Forelimb muscle (tissue), 1 donor: ENCODE measurements at places on chromosomes 16 and 17.

GRCh38 chr16:85950136-85950918, 51.4 kb downstream of the IRF8 start:
- DNase-seq, result no peak

DNA sequence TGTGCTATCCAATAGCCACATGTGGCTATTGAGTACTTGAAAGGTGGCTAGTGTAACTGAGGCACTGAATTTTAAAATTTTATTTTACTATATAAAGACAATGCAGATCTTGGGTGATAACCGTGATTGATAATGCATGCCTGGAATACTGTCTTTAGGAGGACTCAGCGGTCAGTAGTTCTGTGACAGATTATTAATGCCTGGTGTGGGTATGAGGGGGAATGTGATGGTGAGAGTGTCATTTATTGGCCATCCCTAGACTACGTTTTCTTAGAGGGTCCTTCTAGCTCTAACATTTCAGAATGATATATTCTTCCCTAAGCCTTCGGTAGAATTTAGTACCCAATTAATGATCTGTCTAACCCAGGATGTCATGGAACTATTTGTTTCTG, 157.6 kb downstream of the CPPED1 start:
- DNase-seq, result no peak

- DNase-seq, result no peak
These were observed 35.9 kb upstream of the KIFC3 start for GRCh38 chr16:57838161-57838560.

DNA sequence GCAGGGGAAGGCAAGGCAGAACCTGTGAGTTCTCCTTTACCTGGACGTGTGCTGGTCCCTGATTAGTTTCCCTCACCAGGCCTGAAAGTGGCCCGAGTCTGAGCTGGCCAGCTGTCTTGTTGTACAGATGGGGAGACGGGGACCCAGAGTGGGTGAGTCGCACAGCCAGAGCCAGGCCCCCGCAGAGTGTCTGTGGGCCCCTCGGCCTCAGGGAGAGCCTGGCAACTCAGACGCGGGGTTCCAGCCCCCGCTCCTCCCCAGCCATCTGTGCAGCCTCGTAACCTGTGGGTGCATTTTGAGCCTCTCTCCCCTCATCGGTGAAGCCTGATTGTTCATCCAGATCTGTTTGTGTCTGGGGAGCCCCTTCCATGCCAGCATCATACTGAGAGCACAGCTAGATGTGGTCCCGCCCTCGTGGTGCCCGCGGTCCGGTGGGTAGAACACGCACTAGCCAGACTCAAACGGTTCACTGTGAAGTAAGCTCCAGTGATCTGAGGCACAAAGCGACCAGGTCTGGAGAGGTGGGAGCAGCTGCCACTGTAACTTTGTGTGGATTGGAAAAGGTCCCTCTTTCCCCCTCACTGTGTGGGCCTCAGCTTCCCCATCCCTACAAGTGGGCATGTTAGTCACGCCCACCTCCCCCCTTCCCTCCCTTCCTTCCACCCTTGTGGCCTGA, 6.0 kb upstream of the NDRG4 start:
- no peak for DNase-seq

GRCh38 chr16:28505489-28506137, 1.0 kb downstream of the IL27 start:
- DNase-seq, result no peak

DNA sequence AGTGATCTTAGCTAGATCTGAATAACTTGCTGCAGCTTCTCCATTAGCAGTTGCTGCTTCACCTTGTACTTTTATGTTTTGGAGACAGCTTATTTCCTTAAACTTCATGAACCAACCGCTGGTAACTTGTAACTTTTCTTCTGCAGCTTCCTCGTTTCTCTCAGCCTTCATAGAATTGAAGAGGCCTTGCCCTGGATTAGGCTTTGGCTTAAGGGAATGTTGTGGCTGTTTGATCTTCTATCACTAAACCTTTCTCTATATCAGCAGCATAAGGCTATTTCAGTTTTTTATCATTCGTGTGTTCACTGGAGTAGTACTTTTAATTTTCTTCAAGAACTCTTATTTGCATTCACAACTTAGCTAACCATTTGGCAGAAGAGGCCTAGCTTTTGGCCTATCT, 21.5 kb upstream of the TMEM92 start:
- no peak for DNase-seq

DNA sequence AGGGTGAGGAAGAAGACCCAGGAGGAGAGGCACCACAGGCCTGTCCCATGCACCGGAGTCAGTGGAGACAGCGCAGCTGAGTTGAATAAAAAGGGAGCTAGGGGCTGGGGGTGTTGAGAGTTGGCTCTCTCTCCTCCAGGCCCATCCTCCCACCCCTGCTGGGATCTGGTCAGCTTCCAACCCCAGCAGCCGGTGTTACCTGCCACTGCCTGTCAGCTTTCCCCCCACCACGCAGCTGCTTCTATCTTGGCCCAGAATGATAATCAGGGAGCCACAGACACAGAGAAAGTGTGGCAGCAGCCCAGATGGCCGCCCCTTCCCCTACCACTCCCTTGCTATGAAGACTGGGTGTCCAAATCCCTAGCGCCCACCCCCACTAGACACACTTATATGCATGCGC, 120.6 kb upstream of the RPL38 start:
- no peak for DNase-seq

GRCh38 chr16:3131755-3132377, 3.0 kb upstream of the ZNF213 start:
- no peak for DNase-seq

DNA sequence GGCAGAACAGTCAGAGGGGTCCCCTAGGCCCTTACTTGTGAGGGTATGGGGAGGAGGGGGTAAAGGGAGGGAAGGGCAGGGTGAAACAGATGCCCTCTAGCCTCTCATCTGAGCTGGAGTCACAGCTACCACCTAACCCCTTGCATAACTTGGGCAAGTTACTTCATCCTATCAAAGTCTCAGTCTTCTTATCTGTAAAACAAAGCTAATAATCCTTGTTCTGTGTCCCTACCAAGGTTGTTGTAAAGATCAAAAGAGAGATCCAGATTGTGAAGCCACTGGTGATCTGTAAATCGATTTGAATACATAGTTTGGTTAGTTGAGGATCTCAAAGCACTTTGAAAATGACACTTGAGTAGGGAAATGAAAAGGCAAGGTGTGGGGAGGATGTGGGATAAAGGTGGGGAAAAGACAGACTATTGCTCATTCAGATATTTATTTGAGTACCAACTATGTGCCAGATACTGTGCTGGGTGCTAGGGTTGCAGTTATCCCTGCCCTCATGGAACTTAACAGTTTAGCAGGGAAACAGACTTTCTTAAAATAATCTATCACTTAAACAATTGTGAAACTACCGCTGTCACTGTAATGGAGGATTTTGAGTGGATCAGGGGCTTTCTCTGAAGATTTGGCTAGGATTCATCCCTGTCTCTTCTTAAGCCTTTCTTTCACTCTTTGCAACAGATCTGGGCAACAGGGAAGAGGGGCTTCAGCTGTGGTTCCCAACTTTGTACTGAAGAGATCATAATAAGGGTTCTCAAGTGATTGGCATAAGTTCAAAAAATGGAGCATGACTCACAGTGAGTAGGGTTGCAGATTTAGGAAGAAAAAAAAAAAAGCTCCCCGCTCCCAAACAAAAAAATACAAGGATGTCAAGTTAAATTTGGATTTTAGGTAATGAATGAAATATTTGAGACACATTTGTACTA, 3.0 kb downstream of the HEATR9 start:
- no peak for DNase-seq

DNA sequence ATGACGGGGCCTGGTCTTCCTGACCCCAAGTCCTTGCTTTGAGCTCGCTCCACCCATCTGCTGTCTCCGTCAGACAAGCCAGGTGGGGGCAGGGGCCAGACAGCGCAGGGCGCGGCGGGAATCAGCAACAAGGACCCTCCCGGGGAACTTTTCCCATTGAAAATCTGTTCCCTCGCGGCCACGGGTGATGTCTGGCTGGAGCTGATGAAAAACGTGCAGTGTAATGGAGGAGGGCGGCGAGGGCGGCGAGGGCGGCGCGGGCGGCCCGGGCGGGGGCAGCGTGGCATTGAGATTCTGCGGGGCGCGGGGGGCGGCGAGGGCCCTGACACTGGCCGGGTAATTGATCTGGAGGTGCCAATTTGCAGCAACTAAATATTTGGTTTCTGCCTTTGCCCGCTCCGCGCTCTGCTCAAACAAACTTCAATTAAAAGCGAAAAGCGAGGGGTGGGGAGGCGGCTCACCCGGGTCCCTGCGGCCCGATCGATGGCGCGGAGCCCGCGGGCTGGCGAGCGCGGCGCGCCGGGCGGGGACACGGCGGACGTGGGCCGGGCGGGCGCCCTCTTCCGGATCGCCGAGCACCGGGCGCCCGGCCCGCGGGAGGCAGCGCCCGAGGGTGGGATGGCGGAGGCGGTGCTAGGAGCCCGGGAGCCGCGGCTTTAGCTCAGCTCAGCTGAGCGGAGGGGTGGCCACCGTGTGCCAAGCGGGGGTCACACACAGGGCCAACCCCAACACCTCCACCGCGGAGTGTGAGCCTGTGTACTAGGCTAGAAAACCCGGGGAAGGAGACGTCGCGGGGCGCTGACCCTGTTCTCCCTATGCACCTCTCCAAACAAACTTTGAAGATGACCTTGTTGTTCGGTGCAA, 32.4 kb downstream of the DCAKD start:
- no peak for DNase-seq

GRCh38 chr17:6498901-6499540, 54.8 kb downstream of the PIMREG start:
- DNase-seq, result no peak

DNA sequence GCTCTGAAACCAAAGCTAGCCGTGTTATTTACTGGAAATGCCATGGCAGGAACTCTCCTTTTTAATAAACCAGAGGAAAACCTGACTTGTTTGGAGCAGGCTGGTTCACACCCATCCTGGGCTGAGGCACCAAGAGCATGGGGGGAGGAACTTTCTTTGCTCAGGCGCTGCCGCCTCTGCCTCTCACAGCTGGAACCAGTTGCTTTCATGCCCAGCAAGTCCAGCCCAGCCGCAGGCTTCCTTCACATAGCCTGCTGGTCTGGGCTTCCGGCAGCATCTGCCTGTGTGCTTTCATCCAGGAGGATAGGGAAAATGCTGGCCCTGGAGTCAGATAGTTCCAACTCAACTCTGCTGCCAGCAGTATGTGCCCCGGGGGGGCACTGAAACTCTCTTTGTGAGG, 88.1 kb upstream of the ASIC2 start:
- DNase-seq, result no peak

- DNase-seq, result no peak
These were observed 215.9 kb downstream of the RPTOR start for GRCh38 chr17:80760511-80760911.

GRCh38 chr16:15507301-15507958, 73.0 kb downstream of the BMERB1 start:
- DNase-seq, result no peak

- no peak for DNase-seq
These were observed 45.0 kb upstream of the CLEC3A start for GRCh38 chr16:77977339-77977738.

GRCh38 chr17:68511671-68512246, 471 bp upstream of the PRKAR1A start:
- no peak for DNase-seq

GRCh38 chr16:88739977-88740726, 33.8 kb downstream of the CTU2 start:
- DNase-seq, result no peak

DNA sequence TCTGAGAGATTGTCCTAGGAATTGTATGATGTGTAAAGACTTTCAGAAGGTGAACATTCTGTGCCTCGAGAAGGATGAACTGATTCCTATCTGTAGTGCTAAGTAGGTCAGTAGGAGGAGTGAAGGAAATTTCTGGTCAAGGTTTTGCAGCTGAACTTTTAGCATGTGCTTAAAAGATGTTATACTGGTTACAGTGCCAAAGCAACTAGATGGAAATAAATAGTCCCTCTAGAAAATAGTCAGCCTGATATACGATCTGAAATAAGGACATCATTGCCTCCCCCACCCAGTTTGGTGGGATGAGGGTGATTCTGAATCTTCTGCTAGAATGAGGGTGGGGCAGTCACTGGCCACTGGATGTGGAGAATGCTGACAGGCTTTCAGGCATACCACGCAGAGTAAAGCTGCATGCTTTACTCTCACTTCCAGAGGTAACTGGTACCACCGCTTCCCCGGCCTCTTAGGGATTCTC, 57.2 kb upstream of the VPS4A start:
- DNase-seq, result peak; percentile 79

DNA sequence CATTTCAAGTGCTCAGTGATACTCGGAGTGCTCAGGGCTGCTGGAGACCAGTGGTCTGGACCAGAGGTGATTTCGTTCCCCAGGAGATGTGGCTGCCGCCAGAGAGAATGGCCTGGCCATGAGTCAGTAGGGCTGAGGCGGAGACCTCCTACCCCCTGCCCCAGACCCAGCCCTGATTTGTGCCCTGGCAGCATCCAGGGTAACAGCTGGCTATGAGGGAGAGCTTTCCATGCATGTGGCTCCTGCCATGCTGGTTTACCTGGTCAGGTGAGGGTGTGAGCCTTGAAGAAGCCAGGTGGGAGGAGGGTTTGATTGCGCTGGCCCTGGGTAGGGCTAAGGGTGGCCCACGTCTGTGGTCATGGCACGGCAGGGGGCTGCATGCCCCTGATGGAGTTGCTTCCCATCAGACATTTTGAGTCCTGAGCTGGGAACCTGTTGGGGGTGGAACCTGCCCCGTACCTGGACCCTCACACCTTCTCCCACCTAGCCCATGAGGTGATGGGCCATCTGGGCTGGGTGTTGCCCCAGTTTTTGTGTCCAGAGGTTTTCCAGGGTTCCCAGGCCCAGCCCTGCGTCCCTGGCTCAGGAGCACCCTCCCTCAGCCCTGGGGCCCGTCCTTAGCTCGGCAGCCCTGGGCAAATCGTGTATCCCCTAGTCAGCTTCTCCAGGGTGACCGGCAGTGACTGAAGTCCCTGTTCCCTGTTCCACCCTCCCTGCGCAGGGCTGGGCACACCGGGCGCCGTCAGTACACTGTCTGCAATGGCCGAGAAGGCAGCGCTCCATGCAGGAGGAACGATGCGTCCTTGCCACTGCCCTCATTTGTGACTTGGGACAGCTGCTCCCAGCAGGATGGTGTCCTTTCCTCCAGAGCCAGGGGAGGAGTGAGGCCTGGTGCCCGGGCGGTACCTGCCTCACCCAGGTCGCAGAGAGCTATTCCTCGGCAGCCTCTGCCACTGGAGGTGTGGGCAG, 9.0 kb upstream of the CSNK1D start:
- no peak for DNase-seq

DNA sequence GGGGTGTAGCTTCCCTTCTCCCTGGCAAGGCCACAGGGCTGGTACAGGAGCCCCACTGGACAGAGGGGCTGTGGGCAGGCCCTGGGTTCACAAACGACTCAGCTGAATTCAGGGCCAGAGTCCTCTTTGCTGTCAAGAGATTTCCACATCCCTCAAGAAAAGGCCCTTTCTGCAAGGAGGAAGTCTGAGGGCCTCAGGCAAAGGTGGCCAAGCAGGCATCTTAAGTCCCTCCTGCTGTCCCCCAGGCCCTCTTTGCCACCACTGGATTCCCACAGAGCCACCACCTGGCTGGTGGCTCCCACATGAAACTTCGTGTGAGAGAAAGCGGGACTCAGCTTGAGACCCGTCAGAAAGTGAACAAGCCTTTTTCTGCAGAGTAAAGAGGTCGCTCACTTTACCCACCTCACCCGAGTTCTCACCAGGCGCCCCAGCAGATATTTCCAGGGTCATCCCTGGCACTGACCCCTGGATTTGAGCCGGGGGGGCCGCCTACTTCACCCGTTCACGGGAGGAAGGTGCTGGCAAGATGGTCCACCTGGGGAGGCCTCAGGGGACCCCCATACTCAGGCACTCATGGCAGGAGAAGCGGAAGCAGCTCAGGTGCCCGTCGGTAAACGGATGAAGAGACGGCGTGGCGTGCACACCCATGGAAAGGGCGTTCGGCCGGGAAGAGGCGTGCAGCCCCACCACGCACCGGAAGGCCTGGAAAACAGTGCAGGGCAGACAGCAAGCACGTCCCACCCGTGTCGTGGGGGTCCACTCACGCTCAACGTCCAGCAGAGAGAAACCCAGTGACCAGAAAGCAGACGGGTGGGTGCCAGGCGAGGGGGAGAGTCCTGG, 3.6 kb downstream of the RNF166 start:
- DNase-seq, result no peak
